ENCODE measurements at places on chromosomes 3 and 15. TPM values are rescaled to one million over a fixed set of nuclear protein-coding genes. Genes with fewer than 3 reads are reported as not detected.

The GABRR3 gene
- total RNA-seq, result not detected

The PP2D1 gene
- total RNA-seq, result not detected

The GABRG3 gene
- not detected for total RNA-seq

The LEKR1 gene
- 0.30 TPM for total RNA-seq

The ST8SIA2 gene
- 0.79 TPM for total RNA-seq

The TMEM202 gene
- not detected for total RNA-seq

The CNBP gene
- total RNA-seq, result 754 TPM

The FAM174B gene
- total RNA-seq, result 13.5 TPM

The SMCO1 gene
- 1.2 TPM for total RNA-seq

The CHRFAM7A gene
- 0.43 TPM for total RNA-seq

The HCN4 gene
- total RNA-seq, result not detected

The ROBO2 gene
- 0.39 TPM for total RNA-seq

The ATXN7 gene
- total RNA-seq, result 20.8 TPM

The DLEC1 gene
- total RNA-seq, result 0.04 TPM
